ENCODE measurements at places on chromosomes 1 and 21.

DNA sequence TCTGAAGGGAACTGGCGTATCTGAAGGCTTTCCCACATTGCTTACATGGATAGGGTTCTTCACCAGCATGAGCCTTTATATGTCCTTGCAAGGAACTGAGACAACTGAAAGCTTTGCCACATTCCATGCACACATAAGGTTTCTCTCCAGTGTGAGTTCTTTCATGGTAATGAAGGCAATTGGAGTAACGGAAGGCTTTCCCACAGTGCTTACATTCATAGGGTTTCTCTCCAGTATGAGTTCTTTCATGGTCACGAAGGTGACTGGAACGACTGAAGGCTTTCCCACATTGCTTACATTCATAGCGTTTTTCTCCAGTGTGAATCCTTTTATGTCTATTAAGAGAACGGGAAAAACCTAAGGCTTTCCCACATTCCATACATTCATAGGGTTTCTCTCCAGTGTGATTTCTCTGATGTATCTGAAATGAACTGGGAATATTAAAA is 15.0 kb downstream of the ZNF124 start:
- DNase-seq: no peak

- DNase-seq: no peak
These were observed 921 bp upstream of the MIB2 start for GRCh38 chr1:1614204-1614953.

DNA sequence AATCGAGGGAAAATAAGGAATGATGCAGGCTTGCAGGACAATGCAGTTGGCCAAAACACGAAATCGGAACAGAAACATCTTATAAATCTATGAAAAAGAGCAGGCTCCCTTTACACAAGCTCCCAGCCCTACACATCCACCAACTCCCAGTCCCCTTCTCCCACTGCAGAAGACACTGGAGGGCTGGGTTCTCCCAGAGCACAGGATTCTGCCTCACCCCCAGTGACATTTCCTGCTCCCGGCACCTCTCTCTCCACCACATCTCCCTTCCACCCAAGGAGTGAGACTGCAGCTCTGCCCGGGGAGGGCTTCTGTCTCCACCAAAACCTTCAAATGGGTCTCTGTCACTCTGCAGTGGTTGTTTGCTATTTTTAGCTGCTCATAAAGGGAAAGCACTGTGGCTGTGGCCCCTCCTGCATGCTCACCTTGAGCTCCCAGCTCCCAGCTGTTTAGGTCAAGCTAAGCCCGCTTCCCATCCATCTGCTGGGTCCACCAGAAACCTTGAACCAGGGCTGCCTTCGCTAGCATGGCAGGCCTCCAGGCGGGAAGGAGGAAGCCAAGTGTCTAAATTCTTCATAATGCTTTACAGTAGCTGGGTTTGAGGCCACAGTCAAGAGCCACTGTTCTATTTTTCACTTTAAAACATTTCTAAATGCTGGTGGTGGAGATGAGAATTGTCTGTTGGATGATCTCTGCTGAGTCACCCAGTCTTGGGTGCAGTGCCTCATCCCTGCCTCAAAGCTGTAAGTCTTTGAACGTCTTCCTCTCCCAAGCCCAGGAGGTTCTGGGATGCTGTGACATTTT is 3.3 kb upstream of the C2CD2 start:
- no peak for DNase-seq

GRCh38 chr1:39085174-39085573 is 59.0 kb downstream of the NDUFS5 start:
- DNase-seq: no peak

DNA sequence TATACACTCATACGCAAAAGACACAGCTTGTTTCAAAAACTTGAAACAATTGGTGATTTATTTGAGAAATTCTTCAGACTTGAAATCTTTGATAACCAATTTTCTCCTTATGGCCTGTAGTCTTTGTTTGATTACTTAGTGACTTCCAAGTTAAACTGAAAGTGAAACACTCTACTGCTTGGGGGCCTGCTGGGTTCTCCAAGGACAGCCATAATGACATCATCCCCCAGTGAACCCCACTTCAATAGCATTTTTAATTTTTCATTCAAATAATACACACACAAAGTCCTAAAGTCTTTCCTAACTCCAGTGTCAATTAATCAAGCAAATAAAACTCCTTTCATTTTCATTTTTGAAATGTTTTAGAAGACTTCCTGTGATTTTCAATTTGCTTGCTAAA is 59.2 kb downstream of the KRTAP19-8 start:
- no peak for DNase-seq

DNA sequence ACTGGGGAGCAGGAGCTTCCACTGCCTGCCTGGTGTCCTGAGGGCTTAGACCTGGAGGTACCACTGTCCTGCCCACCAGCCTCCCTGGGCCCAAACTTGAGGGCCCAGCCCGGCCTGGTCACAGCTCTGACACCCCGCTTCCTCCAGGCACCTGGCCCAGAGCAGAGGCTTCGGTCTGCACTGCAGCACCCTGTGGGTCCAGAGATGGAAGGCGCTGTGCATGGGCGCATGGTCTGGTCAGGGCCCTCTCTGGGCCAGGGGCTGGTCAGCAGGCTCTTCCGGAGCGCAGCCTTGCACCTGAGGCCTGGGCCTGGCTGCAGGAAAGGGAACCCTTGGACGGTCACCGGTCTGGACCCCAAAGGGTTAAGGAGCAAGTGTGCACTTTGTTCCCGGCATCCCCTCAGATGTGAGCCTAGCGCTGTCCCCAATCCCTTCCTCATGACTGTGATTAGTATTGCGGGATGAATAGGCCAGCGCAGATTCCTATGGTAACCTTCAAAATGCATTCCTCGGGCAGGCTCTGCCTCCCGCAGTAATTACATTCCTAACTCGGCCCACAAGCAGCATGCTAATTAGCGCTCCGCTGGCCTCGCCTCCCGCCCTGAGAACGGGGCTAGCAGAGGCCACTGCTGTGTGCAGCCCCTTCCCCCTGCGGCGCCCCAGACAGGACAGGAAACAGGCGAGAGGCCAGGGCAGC is 36.3 kb downstream of the PRDM16 start:
- DNase-seq: peak; percentile 66

- DNase-seq: no peak
These were observed 11.0 kb downstream of the ALDH4A1 start for GRCh38 chr1:18891426-18891780.

GRCh38 chr1:92929461-92929860 is 31.8 kb downstream of the DIPK1A start:
- no peak for DNase-seq

DNA sequence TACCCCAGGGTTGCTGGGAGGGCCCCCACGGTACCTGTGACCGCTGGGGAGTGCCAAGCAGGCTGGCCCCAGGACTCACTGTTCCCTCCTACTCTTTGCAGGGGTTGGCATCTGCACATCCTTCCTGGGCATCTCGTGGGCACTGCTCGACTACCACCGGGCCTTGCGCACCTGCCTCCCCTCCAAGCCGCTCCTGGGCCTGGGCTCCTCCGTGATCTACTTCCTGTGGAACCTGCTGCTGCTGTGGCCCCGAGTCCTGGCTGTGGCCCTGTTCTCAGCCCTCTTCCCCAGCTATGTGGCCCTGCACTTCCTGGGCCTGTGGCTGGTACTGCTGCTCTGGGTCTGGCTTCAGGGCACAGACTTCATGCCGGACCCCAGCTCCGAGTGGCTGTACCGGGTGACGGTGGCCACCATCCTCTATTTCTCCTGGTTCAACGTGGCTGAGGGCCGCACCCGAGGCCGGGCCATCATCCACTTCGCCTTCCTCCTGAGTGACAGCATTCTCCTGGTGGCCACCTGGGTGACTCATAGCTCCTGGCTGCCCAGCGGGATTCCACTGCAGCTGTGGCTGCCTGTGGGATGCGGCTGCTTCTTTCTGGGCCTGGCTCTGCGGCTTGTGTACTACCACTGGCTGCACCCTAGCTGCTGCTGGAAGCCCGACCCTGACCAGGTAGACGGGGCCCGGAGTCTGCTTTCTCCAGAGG is 6.8 kb downstream of the XKR8 start:
- DNase-seq: no peak

GRCh38 chr1:65762081-65762862 is 30.4 kb upstream of the PDE4B start:
- DNase-seq: no peak

GRCh38 chr1:52659851-52660596 is 27.1 kb downstream of the SHISAL2A start:
- no peak for DNase-seq

Data from dorsolateral prefrontal cortex (tissue), 122 donors.